Left forelimb (tissue), 1 donor: ENCODE measurements at places on chromosomes 3 and 15.

- DNase-seq: no peak
Observed at GRCh38 chr3:27792869-27793268, 70.7 kb upstream of the EOMES start.

- no peak for DNase-seq
Observed at GRCh38 chr15:60903211-60903610, 325.9 kb downstream of the RORA start.

GRCh38 chr3:31196881-31197364 is 302.5 kb upstream of the GADL1 start:
- DNase-seq: no peak

GRCh38 chr3:9396632-9397331 is 633 bp upstream of the SETD5 start:
- DNase-seq: peak; percentile 99

- no peak for DNase-seq
Observed at GRCh38 chr3:50248387-50248786, 12.4 kb downstream of the GNAI2 start.

DNA sequence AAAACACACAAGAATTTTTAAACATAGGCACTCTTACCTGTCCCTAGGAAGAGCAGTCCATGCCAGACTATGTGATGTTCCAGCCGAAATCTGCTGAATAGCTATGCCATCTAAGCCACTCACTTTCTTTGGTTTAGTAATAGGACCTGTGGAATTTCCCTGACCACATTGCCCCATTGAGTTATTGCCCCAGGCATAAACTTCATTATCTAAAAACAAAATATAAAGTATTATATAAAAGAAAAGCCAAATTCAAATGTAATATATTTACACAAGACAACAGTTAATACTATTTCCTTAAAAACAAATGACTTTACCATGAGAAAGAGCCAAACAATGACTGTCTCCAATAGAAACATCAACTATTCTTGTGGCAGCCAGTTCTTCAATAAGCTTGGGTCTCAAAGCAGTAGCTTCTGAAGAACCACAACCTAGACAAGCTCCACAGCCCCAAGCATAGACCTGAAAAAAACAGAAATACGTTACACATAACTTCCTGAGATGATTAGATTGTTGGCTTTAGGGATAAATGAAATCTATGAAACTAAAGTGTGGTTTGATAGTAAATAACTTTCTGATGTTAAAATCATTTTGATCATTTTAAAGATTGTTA is 84.3 kb downstream of the HERC1 start:
- DNase-seq: no peak

- no peak for DNase-seq
Observed at GRCh38 chr15:98381446-98381845, 266.9 kb upstream of the IGF1R start.

GRCh38 chr15:28962851-28963710 is 77.3 kb downstream of the APBA2 start:
- DNase-seq: no peak

DNA sequence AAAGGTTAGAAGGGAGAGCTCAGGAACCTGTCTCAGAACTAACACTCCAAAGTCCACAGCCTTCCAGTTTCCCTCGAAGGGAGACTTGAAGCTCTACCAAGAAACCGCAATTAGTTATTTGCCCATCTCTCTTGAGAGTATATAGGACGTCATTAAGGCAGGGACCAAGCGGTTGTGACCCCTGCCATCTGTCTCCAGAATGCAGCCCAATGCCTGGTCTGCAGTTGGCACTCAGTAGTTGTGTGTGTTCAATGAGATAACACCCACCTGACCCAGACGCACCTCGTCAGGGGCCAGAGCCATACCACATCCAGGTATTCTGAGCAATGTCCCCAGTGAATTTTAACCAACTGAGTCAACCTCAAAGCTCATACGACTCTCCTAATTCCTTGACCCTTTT is 251.0 kb downstream of the VPS13C start:
- DNase-seq: no peak

DNA sequence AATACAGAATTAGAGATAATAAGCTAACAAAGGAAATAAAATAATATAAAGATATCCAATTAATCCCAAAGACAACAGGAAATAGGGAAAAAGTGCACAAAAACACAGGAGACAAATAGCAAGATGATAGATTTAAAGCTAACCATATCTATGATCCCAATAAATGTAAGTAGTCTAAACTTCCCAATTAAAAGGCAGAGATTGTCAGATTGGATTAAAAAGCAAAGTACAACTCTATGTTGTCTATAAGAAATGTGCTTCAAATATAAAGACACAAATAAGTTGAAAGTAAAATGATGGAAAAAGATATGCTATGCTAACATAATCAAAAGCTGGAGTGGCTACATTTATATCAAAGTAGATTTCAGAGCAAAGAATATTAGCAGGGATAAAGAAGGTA is 133.1 kb upstream of the ATP2B2 start:
- no peak for DNase-seq

DNA sequence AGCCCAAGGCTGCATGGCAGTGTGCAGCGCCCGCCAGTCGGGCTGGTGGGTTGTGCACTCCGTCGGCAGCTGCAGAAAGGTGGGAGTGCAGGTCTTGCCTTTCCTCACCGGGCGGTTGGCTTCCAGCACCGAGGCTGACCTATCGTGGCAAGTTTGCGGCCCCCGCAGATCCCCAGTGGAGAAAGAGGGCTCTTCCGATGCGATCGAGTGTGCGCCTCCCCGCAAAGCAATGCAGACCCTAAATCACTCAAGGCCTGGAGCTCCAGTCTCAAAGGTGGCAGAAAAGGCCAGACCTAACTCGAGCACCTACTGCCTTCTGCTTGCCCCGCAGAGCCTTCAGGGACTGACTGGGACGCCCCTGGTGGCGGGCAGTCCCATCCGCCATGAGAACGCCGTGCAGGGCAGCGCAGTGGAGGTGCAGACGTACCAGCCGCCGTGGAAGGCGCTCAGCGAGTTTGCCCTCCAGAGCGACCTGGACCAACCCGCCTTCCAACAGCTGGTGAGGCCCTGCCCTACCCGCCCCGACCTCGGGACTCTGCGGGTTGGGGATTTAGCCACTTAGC is 4.3 kb downstream of the ISL2 start:
- no peak for DNase-seq

GRCh38 chr3:113231391-113231790 is 20.0 kb downstream of the BOC start:
- DNase-seq: no peak

- no peak for DNase-seq
Observed at GRCh38 chr3:189897406-189897805, 223.3 kb downstream of the P3H2 start.

GRCh38 chr3:43389388-43390254 is 103.3 kb downstream of the SNRK start:
- DNase-seq: no peak

GRCh38 chr3:55780913-55781312 is 293.8 kb upstream of the WNT5A start:
- no peak for DNase-seq

- DNase-seq: no peak
Observed at GRCh38 chr3:49799761-49800160, at the start of gene CDHR4. CDHR4 (minus strand) TSS chr3:49799873; CDS start chr3:49799812, 61 bp downstream.

DNA sequence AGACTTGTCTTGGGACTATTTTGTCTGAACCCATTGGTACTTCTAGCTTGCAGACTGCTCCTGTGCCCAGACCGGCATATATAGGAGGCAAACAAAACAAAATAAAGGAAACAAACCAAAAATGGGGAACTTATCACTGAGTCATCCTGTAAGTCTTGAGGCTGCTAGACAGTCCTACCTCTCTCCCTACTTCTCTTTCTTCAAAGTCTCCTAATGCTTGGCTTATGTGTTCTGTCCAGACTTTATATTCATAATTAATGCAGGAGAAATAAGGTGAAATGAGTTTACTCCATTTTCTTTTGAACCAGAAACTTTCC is 266.2 kb downstream of the ZNF385D start:
- DNase-seq: no peak

GRCh38 chr15:35376707-35377106 is 169.3 kb downstream of the DPH6 start:
- DNase-seq: no peak

GRCh38 chr15:70160803-70161565 is 63.3 kb upstream of the TLE3 start:
- DNase-seq: peak; percentile 55

DNA sequence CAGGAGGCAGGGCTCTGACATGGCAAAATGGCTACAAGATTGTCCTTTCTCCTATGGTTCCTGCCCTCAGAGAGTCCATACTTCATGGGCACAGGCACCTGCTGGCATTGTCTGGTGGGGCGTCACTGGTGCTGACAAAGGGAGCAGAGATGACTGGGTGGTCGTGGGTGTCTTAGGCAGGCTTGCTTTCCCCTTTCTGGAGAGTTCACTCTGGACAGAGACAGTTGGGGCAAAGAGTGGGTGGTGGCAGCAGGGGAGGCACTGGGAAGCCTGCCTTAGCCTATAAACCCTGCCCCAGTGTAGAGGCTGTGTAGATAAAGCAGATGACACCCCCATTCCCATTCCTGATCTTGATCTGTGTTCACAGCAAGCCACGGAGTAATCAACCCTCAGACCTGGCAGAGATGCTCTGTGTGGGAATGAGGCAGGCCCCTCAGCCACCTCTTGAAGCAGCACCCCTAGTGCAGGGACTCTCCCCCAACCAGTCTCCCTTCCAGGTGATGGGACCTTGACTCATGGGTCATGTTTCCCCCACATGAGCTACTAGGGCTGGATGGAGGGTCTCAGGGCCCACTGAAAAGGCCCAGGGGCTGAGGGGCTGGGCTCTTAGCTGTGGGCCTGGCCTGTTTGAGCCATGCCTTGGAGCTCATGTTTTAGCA is 20.7 kb upstream of the DOCK3 start:
- no peak for DNase-seq

DNA sequence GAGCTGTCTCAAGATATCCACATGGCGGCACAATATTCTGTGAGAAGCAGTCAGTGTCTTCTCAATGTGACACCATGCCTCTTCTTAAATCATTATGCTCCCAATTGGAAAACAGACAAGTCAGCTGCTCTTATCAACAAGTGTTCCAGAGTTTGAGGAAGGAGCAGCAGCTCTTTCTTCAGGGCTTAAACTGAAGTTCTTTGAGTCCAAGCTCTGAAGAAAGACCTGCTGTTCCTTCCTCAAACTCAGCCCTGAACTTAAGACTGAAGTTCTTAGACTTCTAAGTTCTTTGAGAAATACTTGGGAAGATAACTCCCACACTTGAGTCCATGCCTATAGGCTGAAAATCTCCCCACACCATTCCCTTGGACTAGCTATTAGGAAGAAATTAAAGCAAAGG is 43.4 kb downstream of the NPTN start:
- no peak for DNase-seq

DNA sequence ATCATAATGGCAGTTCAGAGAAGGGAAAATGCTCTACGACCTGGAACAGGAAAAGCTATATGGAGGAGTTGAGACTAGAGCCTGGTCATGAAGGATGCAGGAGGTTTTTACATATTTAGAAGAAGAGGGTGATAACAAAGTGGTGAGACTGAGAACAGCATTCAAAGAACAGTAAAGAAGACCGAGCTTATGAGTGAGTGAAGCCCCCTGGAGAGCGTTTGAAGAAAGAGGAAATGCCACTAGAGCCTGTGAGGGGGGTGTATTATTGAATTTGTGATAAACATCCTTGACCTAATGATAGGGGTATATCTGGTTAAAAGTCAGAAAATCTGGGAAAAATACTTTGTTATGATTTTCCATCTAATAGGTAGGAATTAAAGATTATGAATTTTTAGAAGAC is 4.2 kb downstream of the PARP9 start:
- DNase-seq: no peak

DNA sequence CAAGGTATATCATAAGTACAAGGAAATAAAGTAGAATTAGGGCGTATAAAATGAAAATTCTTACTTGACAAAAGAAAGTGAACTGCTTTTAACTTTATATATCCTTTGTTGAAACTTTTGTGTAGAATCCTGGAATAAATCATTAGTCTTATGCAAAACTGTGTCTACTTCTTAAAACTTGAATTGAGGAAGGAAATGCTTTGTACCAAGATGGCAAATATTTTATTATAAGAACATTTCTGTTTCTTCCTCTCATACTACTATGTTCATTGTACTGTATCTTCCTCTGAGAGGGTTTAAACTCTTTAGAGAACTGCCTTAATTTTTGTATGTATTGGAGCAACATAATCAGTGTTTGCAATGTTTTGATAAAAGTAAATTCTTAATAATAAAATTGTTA is 42.0 kb downstream of the RASA2 start:
- no peak for DNase-seq

DNA sequence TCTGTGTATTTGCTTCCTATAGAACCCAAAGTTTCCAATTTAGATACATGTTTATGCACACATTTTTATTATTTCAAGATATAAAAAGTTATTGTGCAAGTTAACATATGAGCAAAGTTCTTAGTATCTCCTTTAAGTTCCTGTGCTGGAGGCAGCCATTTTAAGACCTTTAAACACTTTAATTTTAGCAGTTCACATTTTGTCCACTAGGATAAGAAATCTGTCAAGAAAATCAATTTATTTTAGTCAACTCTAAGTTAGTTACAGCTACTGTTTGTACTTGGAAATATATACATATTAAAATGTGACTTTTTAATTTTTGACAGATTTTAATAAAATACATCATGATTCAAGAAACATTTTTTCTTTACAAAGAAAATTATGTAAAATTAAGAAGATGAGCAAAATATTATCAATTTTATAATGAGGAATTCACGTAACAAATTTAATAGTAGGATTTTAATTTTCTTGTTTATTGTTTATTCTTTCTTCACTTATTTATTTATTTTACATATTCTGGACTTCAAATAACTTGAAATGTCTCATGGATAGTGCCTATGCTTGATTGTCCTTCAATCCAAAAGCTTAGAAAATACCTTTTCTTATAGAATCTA is 402.6 kb upstream of the GBE1 start:
- DNase-seq: no peak

DNA sequence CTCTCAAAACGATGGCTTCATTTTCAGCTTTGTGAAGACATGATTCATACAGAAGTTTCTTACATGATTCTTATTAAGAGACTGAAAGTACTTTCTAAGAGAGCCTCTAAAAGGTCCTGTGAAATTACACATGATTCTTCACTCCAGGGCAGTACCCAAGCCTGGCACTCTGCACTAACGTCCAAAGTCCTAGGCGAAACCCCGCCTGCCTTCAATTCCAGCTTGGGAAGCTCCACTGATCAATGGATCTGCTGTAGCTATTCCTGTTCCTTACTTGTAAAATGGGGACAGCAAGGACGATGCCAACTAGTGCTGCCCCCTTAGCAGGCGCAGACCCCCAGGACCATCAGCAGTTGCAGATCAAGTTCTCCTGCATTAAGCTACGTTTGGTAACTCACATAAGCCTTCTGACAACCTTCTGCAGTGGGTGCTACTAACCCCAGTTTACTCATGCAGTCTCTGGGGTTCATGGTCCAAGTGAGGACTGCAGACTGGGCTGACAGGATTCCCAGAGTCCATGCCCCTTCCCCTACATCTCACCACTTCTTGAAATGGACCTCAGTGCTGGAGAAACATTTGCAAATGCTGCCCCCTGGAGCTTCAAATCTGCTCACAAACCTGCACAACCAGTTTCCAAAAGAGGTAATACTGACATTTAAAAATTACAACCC is 10.6 kb downstream of the CHCHD4 start:
- no peak for DNase-seq
